ENCODE measurements at places on chromosomes 2 and 18.

DNA sequence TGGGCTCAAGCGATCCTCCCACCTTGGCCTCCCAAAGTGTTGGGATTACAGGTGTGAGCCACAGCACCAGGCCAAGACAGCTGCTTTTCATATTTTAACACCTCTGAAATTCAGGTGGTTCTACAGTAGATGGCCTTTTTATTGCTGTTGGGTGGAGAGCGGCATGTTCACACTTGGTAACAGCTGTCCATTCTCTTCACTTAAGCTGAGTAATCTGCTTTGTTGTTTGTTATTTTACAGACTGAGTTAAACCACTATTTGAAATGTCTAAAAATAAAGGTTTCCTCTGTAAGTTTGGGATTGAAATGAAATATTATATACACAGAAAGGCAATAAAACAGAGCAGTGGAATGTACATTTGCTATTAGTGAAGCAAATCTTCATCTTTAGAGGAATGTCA lies 44.9 kb upstream of the TLK1 start:
- no peak for DNase-seq

DNA sequence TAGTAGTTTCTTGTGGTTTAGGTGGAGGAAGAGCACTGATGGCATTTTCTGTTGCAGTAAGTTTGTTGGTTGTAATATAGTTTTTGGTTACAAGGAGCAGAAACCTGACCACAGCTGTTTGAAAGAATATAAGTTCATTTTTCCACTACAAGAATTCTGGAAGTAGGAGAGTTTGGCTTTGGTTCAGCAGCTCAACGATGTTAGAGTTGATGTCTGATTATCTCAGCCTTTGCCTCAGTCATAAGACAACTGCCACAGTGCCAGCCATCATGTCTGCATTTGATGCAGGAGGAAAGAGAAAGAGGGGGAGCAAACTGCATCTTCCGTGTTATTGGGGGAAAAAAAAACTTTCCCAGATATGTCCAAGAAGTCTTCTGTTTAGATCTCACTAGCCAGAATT lies 119.1 kb downstream of the LYPD1 start:
- DNase-seq: no peak

- no peak for DNase-seq
These were observed 35.2 kb downstream of the RDH14 start for GRCh38 chr2:18525236-18525635.

DNA sequence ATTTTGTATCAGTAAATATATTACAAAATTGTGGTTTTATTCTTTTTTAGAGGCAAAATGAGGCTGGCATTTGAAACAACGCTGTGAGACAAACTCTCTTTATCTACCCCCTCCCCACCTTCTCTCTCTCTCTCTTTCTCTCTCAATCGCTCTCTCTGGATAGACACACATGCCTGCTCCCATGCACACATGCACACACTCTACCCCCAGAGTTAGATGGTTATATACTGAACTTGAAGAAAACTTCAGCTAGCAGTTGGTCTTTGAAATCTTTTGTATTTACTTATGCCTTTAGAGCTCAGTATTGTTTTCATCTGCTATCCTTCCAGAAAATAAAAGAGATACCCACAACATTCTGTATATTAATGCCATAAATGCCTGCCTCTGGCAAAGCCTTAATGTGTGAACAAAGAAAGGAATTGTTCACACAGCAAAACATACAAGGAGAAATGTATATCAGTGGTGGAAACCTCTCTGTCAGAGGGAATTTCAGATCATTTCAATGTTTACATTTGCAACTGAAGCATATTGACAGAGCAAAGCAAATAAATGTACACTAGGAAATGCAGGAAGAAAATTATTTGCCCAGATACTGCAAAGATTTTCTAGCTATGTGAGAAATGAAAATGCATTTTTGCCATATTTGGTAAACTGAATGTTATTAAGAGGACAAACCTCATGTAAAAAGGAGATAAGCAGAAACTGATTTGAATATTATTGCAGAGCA lies 217.0 kb upstream of the UBE2E3 start:
- no peak for DNase-seq

- no peak for DNase-seq
These were observed 35.5 kb downstream of the LIPG start for GRCh38 chr18:49597157-49597931.

DNA sequence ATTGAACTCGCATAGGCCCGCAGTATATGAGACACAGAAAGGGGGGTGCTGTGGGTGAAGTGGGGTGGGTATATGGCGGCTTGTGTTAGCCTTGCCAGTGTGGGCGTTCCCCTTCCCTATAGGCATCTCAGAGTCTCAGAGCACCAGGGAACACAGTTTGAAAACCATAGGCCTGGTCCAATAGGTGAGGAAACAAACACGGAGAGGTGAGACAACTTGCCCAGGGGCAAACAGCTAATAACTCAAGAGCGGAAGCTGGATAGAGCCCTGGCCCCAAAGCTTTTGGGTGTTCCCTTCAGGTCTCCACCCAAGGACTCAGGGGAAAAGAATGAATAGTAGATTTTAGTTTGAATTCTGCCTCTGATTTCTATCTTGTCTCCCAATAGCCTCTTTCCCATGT lies 7.9 kb downstream of the LIPG start:
- no peak for DNase-seq
